Activated CD4-positive, alpha-beta T cell treated with anti-CD3 and anti-CD28 coated beads for 36 hours (primary cell): ENCODE measurements at places on chromosomes 2 and 18. TPM values are rescaled to one million over a fixed set of nuclear protein-coding genes. Genes with fewer than 3 reads are reported as not detected.

The SLC66A3 gene
- total RNA-seq, result 8.2 TPM

The HRH4 gene
- total RNA-seq, result 0.16 TPM

The FMNL2 gene
- 3.3 TPM for total RNA-seq

DNA sequence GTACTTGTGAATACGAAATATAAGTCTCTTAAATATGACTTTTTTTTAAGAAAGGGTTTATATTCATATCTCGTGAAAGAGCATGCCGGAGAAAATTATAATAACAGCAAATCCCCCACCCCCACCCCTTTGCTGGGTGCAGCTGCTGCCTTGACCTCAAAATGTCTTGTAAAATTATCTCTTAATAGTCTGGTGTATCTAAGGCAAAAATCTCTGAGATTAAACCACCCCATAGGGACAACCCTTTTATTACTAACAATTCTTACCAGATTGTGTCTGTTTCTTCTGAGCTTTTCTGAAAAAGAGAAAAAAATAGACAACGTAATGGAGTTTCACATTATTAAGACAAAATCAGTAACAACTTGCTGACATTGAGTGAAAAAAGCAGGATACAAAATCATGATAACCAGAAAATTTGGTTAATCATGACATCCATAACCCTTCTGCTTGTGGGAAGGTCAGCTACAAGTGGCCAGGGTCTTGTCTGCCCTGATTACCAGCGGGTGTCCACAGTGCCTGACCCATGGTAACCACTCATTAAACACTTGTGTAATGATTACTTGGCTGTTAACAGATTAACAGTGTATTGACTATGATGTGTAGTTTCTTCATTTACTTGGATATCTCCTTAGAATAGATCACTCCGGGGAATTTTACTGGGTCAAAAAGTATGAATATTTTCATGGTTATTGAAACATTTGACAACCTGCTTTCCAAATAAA is 1.5 kb downstream of the STRADB start:
- H3K4me1 ChIP-seq, result peaks cover 30% of the 10 kb centered on the region
- peaks cover 4% of the 10 kb centered on the region for H3K36me3 ChIP-seq
- H3K4me3 ChIP-seq, result peak overlapping the region; percentile 95
- DNase-seq, result no peak
- no peaks in the 10 kb centered on the region for H3K27me3 ChIP-seq

DNA sequence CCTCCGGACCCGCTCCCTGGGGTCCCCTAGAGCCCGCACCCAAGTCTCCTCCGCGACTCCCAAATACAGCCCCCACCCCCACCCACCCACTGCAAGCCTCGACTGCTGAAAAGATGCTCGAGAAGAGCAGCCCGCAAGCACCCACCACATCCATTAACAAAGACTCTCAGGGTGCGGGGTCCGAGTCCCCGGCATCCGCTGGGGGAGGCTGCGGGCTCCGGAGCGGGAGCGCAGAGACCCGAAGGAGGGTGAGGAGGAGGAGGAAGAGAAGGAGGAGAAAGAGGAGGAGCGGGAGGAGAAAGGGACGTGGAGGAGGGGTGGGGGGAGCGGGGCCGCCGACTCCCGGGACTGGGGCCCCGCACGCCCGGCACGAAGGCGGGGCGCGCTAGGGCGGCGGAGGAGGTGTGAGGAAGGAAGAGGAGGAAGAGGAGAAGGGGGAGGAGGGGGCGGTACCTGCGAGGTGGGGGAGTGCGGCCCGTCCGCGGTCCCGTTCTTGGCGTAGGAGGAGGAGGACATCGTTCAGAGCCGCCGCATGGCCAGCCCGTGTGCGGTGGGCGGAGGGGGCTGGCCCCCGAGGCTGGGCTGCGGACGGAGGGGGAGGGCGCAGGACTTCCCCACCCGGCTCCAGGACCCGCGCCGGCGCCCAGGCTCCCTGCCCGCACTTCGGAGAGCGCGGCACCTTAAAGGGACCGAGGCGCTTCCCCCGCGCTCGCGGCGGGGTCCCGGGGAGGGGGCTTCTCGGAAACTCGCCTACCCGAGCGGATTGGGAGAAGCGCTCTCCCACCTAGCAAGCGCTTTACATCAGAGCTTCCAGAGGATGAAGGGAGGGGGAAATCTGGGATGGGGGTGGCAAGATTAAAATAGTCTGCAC is at the start of gene CACNB4:
CACNB4 (minus strand) TSS at position 549 of the 871 bp plus-strand sequence.
- H3K27ac ChIP-seq, result no peak within 1 kb of the TSS
- no peaks in the 10 kb centered on the region for H3K36me3 ChIP-seq
- H3K27me3 ChIP-seq, result peaks cover 44% of the 10 kb centered on the region
- H3K4me1 ChIP-seq, result peaks cover 15% of the 10 kb centered on the region
- H3K4me3 ChIP-seq, result peak within 1 kb of the TSS; percentile 69
- peak; percentile 20 for DNase-seq

DNA sequence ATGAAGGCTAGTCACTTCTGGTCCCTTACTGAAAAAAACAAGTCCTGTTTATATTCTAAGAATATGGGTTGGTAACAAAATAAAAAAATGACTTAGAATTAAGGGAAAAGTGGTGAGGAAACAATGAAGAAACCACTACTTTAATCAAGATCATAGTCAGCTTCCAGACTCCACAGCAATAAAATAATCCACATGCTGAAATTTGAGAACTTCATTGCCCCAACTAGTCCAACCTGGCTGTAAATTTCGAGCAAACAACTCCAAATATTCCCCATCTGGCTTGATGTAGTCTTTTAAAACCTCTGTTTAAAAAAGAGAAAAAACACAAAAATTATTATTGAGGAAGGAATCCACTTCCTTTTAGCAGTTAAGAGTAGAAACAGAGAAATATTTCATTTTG is 32.5 kb downstream of the METTL4 start:
- no peak overlapping the region for H3K4me3 ChIP-seq
- no peaks in the 10 kb centered on the region for H3K27me3 ChIP-seq
- DNase-seq, result no peak
- no peaks in the 10 kb centered on the region for H3K4me1 ChIP-seq

GRCh38 chr2:168320267-168320666 is 72.9 kb upstream of the STK39 start:
- no peaks in the 10 kb centered on the region for H3K36me3 ChIP-seq
- no peak for DNase-seq
- H3K27me3 ChIP-seq, result peaks cover 20% of the 10 kb centered on the region
